SK-MEL-5 (cell line): ENCODE measurements at places on chromosomes 7 and 10.

DNA sequence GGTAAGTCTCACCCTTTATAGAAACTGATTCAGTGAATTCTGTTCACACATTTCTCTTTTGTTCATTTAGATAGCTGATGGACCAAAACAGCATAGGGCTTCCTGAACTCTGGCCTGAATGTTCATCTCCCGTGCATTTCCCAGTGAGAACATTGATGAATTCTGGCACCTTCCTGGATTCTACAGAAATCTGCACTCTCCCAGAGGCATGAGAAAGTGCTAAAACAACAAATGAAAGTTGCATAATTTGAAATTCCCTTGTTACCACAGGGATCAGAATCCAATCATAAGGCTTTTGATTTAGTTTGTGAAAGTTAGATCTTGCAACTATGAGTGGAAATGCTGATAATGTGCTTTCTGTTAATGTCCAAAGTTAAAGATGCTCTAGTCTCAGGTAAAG, 29.7 kb upstream of the SCIN start:
- no peak for DNase-seq

GRCh38 chr10:60537697-60538096, 148.0 kb upstream of the ANK3 start:
- no peak for DNase-seq

- DNase-seq = no peak
These were observed 212.9 kb downstream of the TCF7L2 start for GRCh38 chr10:113162960-113163359.

- DNase-seq = no peak
These were observed 67.4 kb downstream of the ZNF92 start for GRCh38 chr7:65441010-65441409.
